ENCODE measurements at places on chromosomes 13 and 19.

DNA sequence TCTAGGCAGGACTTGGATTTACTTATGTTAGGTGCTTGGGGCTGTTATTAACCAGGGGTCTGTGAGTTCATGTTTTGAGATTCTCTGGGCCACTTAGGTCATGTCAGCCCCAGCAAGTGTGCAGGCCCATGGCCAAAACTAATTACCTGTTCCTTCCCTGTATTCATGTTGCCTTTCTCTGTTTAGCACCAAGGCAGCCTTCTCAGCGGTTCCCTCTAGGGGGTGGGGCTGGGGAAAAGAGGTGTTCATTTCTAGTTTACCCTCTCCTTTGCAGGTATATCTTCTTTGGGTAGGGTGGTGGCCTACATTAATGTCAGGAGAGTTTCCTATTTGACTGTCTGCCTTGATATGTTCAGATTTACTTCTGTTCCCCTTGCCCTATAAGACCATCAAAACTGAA lies 61.7 kb downstream of the PDS5B start:
- no peak for DNase-seq

DNA sequence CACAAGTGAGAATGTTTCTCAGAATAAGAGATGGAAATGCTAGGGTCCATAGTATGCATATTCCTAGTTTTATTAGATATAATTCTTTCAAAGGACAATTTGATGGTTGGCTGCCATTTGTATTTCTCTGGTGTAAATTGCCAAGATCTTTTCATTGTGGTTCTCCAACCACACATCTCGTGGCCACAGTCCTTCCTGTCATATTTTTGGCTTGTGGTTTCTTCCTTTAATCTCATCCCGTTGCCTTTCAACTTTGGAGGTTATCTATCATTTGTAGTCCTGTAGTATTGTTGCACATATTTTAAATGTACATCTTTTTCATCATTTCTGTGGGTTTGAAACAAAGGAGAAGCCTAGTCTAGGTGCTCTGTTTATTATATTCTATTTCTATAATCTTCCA lies 61.2 kb downstream of the WASF3 start:
- DNase-seq = no peak

- peak; percentile 40 for DNase-seq
Observed at GRCh38 chr19:46081928-46082727, 41.3 kb upstream of the IGFL4 start.

GRCh38 chr19:30376826-30377425 lies 4.7 kb downstream of the ZNF536 start:
- no peak for DNase-seq

DNA sequence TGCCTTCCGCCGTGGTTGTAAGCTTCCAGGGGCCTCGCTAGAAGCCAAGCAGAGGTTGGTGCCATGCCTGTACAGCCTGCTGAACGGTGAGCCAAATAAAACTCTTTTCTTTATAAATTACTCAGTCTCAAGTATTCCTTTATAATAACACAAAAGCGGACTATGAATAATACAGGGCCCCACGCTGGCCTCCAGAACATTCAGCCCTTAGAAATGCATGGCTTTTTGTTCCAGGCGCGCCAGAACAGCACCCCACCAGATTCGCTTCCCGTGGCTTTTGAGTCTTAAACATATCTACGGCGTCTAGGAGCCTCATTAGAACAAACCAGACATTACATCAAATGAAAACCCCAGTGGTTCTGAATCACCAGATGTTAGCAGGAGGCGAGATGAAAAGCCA lies 75.1 kb downstream of the SLC15A1 start:
- DNase-seq = peak; percentile 42
